Suppressor macrophage treated with lipopolysaccharide for 1 hour (primary cell): ENCODE measurements at places on chromosomes 3 and 15.

DNA sequence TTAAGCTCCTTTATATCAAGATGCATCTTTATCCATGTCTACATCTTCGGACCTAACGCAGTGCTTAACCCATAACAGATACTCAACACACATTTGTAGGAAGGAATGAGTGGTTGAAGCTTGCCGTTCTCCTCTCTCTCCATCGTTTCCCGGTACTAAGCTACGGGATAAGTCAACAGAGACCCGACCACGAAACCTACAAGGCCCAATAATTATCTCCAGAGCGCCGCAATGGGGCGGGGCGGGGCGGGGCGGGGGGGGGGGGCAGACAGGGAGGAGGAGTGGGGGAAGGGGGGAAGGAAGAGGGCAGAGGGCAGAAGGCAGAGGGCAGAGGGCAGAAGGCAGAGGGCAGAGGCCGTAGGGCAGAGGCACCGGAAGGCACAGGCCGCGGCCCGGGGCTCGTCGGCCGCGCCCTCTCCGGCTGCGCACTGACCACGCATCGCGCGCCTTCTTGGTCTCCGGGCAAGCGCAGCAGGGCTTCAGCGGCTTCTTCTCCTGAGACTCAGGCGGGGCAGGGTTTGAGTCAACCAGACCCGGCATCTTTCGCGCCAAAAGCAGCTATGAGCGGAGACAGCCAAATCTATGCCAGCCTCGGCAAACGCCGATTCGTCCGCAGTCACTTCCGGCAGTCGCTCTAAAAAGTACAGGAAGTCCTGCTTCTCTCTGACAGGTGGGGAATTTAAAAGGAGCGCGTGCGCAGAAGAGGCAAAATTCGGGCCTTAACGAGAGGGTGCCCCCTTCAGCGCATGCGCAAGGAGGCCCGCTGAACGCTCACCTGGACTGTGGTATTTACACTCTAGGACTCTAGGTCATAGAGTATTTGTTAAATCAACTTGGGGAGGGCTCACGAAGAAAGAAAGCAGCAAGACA, at the start of gene COX17:
TSS of gene COX17 (minus strand) at position 636 of the 870 bp plus-strand sequence. CDS start at position 540, 96 bp downstream.
- peak; percentile 97 for DNase-seq

GRCh38 chr3:132083583-132084279, 48.9 kb upstream of the CPNE4 start:
- peak; percentile 4 for DNase-seq

DNA sequence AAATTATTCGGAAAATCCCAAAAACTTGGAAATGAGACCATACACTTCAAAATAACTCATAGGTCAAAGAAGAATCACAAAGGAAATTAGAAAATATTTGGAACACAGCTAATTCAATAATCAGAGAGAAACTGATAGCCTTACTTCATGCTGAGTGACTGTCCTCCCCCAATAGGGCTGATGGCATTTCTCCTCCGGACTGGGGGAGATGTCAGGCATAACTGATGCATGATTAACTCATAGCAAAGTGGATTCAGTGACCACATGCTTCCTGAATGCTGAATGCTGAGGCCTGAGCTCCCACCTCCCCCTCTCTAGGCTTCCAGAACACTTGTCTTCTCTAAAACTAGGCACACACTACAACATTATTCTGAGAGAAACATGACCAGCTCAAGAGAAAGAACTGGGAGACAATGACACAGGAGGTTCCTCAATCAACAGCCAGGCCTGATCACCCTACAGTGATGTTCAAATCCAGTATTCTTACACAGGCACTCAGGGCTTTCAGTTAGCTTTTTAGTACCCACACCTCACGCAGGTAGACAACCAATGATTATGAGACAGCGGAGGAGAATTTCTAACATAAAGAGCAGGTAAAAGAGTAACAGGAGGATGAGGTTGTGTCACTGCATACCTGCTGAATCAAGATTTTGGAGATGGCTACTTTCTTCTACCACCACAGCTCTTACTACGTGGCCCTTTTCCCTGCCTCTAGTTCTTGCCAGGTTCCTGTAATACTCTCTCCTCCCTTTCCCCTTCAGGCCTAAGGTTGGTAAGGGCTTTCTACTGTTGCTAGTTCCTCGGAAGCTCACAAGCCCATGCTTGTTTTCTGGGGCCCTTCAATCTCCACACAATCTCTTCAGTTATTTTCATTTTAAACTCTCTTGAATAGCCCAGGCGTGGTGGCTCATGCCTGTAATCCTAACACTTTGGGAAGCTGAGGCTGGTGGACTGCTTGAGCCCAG, 96.1 kb downstream of the FMN1 start:
- peak; percentile 68 for DNase-seq

DNA sequence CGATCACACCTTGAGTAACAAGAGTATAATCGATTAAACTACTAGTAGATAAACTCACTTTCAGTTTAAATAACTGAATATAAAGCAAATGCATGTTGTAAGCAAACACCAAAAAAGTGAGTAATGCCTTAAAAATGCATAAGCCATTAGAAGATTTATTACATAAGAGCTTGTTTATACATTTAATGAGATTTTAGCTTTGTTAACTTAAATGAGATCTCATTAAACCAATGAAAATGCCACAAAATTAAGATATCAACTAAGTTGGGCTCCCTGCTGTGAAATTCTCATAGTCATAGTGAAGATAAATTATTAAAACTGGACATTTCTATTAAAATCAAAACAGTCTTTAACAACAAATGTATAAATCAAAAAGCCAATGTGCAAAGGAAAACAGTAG, 701.2 kb downstream of the NLGN1 start:
- no peak for DNase-seq

DNA sequence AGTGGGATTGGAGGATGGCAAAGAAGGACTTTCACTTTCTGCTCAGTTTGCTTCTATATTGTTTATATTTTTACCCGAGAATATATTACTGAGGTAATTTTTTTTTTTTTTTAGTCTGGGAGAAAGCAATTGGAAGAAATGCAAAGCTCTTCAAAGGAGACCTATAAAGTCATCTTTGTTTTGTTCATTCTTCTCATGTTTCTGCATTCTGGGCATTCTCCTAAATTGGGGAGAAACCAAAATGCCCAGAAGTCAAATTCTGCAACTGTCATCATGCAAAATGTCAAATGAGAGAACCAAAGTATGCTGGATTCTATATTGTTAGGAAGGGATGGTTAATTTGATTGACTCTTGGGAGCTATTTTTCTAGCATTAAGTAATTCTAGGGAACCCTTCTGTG, 168.3 kb upstream of the TSC22D2 start:
- no peak for DNase-seq

DNA sequence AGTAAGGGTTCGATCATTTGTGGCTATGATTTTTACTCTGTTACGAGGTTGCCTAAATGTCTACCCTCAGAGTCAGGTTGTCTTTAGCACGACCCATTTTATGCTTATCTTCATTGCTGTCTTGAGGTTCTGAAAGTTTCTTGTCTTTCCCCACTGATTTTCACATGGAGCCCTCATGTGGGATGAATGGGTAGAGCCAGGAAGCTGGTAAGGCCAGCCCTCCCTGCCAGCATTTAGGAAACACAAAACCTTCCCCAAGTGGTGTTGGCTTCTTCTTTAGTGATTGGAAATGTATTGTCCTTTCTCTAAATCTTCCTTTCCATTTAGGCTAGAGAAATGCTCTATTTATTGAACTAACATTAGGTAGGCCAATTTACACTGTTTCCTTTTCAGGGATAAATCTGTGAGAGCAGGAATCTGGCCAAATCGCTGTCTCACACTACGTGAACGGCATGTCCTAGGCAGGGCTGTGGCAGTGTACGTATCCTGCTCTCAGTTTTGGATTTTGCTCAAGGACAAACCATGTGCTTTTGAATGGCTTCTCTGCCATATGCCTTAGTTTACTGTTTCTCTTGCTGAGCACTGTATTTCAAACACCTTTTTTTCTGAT, 43.7 kb downstream of the MYZAP start:
- DNase-seq: no peak

DNA sequence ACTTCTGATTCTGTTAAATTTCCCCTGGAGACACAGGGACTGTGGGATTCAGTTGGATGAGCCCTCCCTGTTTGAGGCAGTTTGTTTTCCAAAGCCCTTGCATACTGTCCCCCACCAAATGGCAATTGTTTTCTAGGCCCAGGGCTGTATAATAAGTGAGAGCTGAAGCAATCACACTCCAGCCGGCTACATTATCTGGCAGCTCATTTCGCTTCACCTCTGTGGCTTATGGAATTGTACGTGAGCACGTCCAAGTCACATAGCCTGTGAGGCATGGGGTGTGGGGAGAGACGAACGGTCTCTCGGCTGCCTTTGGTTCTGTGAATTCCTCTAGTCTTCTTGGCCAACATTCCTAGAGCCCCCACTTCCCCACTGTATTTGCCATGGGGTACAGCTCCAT, 10.7 kb downstream of the RBP2 start:
- no peak for DNase-seq

DNA sequence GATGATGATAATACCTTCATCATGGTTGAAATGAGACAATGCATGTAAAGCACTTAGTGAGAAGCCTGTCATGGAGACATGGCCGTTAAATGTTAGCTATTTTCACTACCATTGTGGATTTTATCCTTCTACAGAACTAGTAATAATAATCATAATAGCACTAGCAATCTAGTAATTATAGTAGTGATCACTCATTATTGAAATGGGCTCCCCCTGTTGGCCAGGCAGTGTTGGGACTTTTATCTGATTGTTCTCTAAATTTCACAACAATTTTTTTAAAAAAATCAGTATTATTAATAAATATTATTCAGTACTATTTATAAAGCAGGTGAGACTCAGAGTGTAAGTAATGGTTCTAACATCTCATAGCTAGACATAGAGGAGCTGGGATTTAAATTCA, 396.3 kb downstream of the IL5RA start:
- no peak for DNase-seq

DNA sequence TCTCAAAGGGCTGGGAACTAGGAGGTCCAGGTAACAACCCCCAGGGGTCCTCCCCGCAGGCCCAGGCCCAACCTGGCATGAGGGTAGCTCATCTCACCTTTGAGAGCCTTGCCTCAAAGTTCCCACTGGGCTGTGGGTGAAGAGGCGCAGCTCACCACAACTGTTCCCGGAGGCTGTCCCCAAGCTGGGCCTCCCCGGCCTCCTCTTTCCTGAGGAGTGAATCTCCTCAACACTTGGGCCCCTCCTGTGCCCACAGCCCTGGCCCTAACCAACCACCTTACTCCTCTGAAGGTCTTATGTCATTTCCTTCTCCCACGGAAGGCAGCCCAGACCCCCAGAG, 27.5 kb upstream of the CORO2B start:
- DNase-seq: no peak

- DNase-seq: no peak
Measured at GRCh38 chr3:76554707-76555106, 485.2 kb upstream of the ROBO2 start.

- DNase-seq: peak; percentile 47
Measured at GRCh38 chr3:171860830-171861535, 17.8 kb downstream of the TMEM212 start.

GRCh38 chr15:90873998-90874605, 5.7 kb downstream of the FURIN start:
- peak; percentile 17 for DNase-seq

DNA sequence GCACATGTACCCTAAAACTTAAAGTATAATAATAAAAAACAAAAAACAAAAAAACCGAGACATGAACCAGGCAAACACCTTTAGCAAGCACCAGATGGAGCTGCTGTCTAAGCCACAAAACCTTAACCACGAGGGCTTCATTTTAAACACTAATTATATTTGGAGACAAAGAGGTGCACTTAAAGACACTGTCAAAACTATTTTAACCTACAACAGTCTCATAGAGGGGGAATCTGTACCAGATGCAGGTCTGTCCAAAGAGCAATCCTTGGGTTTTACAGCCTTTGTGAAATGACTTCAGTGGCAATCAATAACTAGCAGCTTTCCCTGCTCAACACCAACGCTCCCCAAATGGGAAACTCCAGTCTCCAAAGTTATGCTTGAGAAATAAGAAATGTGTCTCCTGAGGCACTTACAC, 115.7 kb upstream of the TSPAN3 start:
- DNase-seq: peak; percentile 56

DNA sequence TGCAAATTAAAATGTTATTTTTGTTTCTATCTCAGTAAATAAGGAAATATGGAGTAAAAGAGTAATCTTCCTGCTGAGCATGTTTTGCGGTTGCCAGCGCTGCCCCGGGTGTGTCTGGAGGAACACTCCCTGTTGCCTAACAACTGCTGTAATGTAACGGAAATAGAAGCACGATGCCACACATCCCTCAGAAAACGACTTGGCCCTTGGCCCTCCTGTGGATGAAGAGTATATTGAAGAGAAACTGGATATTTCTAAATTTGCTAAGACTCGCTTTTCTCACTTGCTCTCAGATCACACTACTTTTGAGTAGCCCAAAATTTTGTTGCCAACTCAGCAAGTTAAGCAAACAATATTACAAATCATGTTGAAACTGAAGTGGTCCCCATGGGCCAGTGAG, 18.9 kb downstream of the CX3CR1 start:
- peak; percentile 95 for DNase-seq

GRCh38 chr3:11917051-11917450, 70.4 kb upstream of the TAMM41 start:
- no peak for DNase-seq

GRCh38 chr15:51093839-51094605, 684 bp downstream of the TNFAIP8L3 start:
- peak; percentile 52 for DNase-seq
